ENCODE measurements at places on chromosomes 11 and 22.

GRCh38 chr11:61195719-61196118, 7.6 kb upstream of the PGA3 start:
- no peak for DNase-seq

- DNase-seq = no peak
These were observed 8.6 kb downstream of the PLA2G6 start for GRCh38 chr22:38172832-38173640.

DNA sequence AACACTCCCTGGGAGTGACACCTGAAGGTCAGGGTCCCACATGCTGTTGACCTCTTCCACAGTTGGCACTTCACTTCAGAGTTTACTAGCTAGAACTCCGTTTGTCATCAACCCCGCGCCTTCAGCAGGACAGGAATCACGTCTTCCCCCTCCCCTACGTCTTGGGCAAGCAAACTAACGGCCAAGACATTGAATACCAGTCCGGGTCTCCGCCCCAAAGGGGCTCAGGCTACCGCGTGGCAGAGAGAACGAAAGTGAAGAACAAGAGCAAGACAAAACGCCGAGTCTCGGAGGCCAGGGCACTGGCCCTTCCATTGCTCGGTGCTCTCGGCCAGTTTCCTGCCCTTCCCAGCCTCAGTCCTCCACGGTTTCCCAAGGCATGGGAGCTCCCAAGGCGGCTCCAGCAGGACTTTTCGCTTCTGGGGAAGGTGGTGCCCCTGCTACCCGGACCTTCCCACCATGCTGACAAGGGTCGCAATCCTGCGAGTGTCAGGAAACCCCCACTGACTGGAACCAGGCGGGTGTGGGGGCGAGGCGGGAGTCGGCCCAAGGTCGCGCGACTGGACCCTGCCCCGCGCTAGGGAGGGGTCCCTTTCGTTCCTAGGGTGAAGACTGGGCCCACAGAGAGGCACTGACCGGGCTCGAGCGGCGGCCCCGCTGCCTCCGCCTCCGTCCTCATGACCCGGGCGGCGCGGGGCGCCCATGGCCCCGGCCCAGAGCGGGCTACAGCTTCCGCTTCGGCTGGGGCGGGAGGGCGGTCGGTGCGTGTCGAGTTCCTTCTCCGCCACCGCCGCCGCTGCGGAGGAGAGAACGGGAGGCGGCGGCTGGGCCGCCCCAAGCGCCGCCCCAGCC, at the start of gene GUCD1:
TSS of gene GUCD1 (minus strand) at position 826 of the 852 bp plus-strand sequence. CDS start at position 679, 147 bp downstream.
- peak; percentile 25 for DNase-seq

DNA sequence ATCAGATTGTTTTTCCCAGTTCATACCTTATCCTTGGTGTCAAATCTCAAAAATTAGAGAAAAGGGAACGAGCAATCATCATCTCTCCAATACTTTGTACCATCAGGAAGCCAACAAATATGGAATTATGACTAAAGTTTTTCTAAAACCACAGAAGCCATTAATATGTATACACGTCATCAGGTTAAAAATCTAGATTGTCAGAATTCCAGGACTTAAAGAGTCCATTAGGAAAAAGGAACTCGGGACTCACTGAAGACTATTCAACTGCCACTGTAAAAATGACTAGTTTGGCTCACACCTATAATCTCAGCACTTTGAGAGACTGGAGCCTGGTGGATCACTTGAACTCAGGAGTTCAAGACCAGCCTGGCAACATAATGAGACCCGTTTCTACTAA, 344.4 kb upstream of the LRRC4C start:
- DNase-seq = no peak

- DNase-seq = peak; percentile 94
These were observed 54.9 kb downstream of the C11orf91 start for GRCh38 chr11:33645686-33646085.

GRCh38 chr22:32545801-32546200, 71.2 kb downstream of the FBXO7 start:
- no peak for DNase-seq

- DNase-seq = no peak
These were observed 36.9 kb downstream of the MOB2 start for GRCh38 chr11:1449490-1450243.

- DNase-seq = no peak
These were observed 12.8 kb downstream of the CXCR5 start for GRCh38 chr11:118896472-118896913.

GRCh38 chr11:121321614-121322243, 29.2 kb downstream of the SC5D start:
- DNase-seq = peak; percentile 68

All from NCI-H146 (cell line).